ENCODE measurements at places on chromosomes 12 and 14. TPM values are rescaled to one million over a fixed set of nuclear protein-coding genes. Genes with fewer than 3 reads are reported as not detected.

DNA sequence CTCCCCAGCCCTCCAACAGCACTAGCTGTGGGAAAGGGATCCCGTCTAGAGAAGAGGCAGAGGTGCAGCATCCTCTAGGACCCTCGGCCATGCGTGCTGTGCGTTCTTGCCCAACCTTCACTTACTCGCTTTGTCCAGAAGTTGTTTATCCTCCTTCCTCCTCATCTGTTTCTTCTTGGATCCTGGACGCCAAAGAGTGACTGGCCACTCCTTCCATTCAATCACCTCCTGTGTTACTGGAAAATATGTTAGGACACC is 140.5 kb downstream of the ZFP36L1 start:
- no peak for DNase-seq

DNA sequence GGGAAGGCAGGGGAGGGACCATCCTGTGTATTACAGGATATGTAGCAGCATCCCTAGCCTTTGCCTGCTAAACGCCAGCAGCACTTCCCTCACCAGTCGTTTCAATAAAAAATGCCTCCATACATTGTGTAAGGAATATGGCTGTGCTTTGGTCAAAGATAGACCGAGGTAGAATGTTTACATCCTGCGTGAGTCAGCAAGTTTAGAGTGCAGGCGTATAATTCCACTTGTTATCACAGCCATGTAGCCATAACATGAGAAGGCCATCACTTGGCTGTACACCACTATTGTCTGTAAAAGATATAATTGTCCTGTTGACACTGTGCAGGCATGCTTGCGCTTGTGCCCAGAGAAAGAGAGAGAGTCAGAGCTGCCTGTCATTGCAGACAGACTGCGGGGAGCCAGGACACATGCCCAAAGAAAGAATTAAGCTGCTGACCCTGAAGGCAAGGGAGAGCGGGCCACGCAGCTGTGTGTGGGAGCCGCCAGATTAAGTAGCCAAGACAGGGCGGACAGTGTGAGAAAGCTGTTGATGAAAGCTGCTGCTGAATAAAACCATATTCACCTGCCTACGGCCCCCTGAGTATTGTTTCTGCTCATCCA is 68.4 kb downstream of the CRACR2A start:
- no peak for DNase-seq

DNA sequence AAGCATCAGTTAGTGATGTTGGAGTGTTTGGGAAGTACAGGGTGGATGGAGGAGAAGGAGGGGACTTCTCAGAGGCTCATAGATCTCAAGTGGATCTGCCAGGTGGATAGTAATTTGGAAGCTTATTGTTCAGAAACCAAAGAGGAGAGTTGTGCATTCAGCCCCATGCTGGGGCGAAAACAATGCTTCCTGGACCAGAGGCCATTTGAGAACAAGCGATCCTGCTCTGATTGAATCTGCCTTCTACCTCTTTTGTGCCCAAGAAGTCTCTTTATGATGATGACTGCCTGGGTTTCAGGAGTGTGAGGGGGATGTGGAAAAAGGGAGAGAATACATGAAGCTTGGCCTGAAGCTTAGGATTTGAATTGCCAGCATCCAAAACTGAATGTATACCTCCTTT is 110.8 kb upstream of the SRRM4 start:
- DNase-seq, result no peak

DNA sequence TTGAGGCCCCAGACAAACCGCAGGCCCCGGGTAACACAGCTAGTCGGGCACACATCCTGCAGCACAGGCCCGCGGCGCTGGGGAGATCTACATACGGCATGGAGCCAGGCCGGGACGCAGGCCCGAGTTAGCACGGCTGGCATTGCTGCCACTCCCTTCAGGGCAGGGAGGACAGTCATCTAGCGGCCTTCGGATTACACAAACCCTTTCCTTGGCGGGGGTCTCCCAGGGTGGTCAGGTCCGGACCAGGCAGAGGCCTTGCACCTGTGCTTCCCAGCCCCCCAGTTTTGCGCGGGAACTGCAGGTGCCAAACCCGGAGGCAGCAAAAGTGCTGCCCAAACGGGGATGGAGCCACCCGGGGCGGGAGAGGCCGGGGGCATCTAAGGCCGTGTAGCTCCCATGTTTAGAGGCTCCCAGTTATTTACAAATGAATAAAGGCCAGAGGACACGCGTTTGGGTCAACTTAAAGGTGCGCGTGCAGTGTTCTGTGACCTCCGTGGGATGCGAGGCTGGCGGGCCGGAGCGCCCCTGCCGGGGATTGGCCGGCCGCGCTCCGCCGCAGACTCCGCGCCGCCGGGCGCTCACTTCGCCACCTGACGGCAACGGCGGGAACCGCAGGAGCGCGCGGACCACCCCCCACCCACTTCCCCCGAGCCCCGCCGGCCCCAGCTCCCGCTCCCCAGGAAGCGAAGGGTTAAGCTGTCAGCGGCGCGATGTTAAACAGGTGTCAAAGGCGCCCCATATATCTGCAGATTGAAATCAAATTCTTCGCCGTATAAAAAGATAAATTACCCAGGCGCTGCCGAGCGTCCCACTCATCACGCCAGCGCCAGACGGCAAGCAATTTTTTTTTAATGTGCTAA is 18.1 kb downstream of the VSX2 start:
- DNase-seq, result no peak

DNA sequence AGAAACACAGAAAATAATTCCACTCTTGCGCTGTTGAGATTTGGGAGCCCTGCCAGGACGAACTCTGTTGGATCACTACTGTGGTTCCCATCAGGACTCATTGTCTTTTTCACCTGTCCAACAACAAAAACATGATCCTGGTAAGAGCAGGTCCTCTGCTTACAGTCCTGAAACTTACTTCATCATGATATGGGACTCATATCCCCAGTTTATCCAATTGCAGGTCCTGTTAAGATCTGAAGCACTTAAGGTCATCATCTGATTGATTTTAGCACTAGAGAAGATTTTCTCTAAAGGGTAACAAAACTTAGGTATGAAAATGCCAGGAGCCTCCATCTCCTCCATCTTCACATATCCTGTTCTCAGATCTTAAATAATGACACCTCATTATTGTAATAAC is at the start of gene OR6S1:
Gene OR6S1 (minus strand): TSS at position 101 of the 400 bp plus-strand sequence. CDS start 0 bp downstream, at position 101.
- DNase-seq, result no peak

Gene STXBP6
- 15.4 TPM for polyA plus RNA-seq

GRCh38 chr12:70617450-70617849 is 19.8 kb downstream of the PTPRB start:
- DNase-seq, result no peak

DNA sequence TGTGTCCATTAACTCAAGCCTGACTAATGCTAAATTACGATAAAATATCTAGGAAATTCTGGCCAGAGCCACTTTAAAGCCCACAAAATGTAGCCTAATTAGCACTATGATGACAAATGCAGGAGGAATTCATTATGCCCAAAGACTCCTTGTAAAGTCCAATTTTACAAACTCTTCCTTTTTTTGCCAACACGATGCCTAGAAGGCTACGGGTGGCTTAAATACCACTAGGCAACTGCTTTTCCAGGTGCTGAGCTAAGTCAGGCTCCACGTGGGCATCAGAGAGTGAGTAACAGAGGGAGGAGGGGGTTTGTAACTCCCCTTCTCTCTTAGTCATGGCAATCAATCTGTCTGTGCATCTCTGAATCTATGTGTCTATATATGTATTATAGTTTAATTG is 172.4 kb upstream of the NTF3 start:
- no peak for DNase-seq

DNA sequence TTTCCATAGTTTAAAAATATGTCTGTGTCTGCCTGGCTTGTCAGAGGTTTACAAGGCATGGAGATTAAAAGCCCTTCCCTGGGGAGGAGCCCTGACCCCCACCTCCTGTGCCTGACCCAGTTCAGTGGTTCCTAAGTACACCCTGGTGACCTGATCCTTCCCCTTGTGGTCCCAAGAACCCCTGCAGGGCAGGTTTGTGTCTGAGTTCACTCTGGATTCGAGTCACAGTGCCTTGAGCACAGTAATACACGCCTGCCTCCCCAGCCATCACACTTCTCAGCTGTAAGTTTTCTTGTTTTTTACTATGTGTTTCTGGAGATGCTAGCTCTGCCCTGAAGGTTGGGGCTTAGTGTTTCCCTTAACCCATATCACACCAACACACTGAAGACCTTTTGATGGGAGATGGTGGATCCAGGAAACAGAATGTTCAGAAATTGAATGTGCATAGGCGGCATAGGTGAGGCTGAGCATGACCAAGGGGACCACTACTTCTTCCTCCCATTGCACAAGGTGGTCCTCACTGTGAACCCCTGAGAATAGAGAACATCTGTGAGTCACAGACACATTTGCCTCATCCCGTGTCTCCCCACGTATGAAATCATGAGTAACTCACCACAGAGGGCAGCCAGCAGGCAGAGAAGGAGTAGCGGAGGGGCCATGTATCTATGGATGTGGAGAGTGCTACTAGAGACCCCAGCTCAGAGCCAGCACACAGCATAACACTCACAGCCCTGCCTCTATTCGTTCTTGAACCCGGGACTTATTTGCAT is 962.9 kb downstream of the TMEM121 start:
- no peak for DNase-seq

Gene KRT6A
- polyA plus RNA-seq, result not detected

GRCh38 chr14:29821242-29821641 is 106.4 kb downstream of the PRKD1 start:
- no peak for DNase-seq

GRCh38 chr12:108367436-108367835 is 28.3 kb upstream of the CMKLR1 start:
- no peak for DNase-seq

Gene KCNH3
- 1.7 TPM for polyA plus RNA-seq

Gene ZNF268
- 6.8 TPM for polyA plus RNA-seq

GRCh38 chr14:51792809-51793208 is 67.6 kb upstream of the GNG2 start:
- no peak for DNase-seq

GRCh38 chr12:62625228-62625627 is 158.6 kb downstream of the MON2 start:
- DNase-seq, result no peak

GRCh38 chr14:105374389-105374788 is 23.9 kb upstream of the TEX22 start:
- no peak for DNase-seq

Gene SLC39A2
- polyA plus RNA-seq, result not detected
